Activated CD4-positive, alpha-beta T cell treated with anti-CD3 and anti-CD28 coated beads for 24 hours (primary cell): ENCODE measurements at places on chromosomes 11 and 22.

DNA sequence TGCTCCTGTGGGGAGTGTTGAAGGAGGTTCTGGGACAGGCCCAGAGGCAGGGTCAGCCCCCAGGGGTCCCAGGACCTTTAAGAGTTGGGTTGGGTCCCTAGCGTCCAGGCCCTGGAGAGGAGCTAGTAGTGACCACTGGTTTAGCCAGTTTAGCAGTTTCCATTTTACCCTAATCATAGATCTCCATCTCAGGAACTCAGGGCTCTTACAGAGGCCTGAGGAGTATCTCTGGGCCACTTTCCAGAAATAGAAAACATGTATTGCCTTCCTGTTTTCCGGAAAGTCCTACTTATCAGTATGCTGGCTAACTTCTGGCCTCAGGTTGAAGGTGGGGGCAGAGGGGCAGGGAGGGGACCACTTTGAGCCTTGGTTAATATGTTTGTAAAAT, 13.5 kb downstream of the NCF4 start:
- no peak for DNase-seq

DNA sequence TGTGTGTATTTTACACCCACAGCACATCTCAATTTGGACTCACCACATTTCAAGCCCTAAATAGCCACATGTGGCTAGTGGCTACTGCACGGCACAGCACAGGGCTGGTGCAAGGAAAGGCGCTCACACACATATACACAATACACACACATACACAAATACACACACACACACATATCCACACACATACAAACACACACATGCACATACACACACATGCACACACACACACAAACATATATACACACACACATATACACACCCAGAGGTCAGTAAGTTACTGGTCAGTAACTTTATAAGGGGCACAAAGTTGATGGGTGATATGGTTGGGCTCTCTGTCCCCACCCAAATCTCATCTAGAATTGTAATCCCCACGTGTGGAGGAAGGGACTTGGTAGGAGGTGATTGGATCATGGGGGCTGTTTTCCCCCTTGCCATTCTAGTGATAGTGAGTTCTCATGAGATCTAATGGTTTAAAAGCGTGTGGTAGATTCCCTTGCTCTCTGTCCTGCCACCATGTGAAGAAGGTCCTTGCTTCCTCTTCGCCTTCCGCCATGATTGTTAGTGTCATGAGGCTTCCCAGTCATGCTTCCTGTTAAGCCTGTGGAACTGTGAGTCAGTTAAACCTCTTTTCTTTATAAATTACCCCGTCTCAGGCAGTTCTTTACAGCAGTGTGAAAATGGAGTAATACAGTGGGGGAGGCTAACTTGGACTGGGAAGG, 37.6 kb upstream of the DKK3 start:
- no peak for DNase-seq

DNA sequence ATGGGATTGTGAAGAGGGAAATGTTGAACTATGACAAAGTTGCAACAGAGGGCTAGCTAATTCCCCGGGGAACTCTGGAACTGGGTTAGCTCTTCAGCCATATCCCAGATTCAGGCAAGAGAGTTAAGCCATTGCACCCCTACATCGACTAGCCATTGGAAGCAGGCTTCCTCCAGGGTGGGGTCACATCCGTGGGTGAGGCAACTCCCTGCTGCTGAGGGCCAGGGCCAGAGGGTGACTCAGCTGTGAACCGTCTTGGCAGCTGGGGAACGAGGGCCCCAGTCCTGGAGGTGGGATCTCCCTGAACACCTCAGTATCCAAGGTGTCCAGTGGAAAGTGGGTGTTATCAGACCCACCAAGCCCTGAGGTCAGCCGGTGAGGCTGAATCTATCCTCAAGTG, 41.1 kb downstream of the RPS6KA4 start:
- no peak for DNase-seq

DNA sequence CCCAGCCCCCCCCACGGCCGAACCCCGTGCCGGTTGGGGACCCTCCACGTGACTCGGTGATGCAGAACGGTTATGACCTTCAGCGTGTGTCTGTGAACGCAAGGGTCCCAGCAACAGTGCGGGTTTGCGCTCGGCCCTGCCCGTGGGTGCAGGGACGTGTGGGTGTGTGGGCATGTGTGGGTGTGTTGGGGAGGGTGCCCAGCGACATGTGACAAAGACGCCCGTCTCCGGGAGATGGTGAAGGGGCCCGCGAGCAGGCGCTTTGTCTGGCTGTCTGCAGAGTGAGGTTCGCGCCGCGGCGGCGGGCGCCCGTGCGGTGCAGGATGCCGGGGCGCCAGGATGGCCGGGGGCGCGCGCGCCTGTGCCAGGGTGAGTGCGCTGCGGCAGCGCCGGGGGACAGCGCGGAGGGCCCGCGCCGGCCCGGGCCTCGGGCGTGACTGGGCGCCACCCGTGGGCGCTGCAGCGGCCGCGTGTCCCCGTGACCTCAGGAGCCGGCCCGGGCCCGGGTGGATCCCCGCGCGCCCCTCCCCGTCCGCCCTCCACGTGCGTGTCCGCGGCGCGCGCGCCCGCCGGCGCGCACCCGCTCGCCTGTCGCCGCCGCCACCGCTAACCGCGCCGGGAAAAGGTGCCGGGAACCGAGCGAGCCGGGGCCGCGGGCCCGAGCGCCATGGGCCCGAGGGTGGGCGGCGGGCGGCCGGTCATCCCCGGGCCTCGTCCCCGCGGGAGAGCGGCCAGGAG, at the start of gene LRFN4:
TSS of gene LRFN4 (plus strand) at position 569 of the 738 bp plus-strand sequence. CDS start 681 bp downstream, outside the sequence.
- no peak for DNase-seq

DNA sequence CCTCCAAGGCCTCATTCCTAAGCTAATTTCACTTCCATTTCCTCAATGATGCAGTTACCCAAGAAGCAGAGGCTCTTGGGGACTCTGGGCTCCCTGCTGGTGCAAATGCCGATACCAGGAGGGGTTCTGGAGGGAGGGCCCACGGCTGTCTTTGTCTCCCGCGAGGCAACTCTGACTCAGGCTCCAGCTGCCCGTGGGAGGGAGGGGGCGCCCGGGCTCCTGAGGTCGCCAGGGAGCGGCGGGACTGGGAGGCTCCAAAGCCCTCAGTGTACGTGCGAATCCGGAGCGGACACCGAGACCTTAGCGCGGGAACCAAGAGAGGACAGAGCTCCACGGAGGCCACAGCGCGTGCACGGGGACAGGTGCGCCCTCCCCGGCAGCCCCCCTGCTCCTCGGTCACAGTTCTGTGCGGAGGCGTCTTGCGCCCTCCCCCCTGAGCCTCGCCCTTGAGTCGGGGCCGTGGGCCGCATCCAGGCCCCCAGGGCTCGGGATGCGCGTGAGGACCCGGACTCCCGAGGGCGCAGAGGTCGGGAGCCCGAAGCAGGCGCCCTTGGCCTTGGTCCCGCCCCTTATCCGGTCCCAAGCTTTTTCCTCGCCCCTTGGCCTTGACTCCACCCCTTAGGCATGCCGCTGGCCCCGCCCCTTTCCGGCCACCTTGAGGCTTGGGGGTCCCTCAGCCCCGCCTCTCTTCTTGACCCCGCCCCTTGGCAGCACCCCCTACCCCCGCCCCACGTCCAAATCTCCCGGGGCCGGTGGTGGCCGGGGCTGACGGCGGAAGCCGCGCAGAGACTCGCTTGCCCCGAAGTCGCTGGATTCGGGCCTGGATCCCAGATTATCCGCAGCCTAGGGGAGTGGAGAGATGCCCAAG, 4.7 kb upstream of the SHISA8 start:
- DNase-seq: no peak

- peak; percentile 33 for DNase-seq
Observed at GRCh38 chr11:95715777-95716241, 73.8 kb downstream of the FAM76B start.

- no peak for DNase-seq
Observed at GRCh38 chr11:81886406-81887075, 847.1 kb downstream of the FAM181B start.

GRCh38 chr22:17232406-17232805, 13.2 kb upstream of the ADA2 start:
- DNase-seq: no peak

GRCh38 chr11:125165111-125165842, 726 bp downstream of the PKNOX2 start:
- DNase-seq: no peak

GRCh38 chr11:32316232-32316631, 119.1 kb downstream of the WT1 start:
- DNase-seq: no peak

DNA sequence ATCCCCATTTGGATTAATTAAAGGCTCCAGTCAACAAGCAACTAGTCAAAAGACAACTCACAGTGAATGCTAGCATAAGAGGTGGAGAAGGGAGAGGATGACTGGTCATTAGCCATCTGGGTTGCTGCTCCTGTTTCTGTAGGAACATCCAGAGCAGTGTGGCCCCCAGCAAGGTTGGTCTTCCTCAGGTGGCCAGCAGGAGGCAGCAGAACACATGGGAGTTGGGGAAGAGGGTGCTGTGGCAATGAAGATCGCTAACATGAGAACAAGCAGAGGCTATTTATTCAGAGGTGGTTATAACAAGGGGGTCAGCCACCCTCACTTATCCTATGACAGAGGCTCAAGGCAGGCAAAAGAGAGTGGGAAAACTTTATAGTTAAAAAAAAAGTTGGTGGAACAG, 21.3 kb downstream of the IZUMO1R start:
- DNase-seq: peak; percentile 20

DNA sequence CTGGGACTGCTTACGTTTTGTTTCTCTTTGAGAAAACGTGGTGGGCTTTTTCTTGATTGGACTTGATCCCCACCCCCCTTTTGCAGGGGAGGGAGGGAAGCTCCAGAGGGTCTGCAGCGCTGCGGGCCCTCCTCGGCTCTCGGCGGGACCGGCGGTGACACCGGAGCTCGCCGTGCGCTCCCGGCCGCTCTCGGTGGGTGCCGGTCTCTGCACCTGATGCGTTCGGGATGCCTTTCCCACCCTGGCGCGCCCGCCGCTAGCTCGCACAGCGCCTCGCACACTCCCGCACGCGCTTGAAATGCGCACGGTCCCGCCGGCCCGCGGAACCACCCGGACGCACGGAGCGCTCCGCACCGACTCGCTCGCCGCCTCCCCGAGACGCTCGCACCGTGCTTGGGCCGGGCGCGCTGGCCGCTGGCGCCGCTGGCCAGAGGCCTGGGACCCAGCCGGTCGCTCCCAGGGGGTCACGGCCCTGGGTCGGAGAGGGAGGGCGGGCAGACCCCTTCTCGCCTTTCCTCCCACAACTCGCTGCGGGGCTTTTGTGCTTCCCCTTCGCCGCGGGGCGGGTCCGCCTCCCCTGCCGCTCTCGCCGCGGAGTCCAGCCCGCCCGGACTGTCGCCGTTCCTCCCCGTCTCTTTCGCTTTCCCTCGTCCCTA, 1.0 kb downstream of the ZBTB16 start:
- peak; percentile 15 for DNase-seq

DNA sequence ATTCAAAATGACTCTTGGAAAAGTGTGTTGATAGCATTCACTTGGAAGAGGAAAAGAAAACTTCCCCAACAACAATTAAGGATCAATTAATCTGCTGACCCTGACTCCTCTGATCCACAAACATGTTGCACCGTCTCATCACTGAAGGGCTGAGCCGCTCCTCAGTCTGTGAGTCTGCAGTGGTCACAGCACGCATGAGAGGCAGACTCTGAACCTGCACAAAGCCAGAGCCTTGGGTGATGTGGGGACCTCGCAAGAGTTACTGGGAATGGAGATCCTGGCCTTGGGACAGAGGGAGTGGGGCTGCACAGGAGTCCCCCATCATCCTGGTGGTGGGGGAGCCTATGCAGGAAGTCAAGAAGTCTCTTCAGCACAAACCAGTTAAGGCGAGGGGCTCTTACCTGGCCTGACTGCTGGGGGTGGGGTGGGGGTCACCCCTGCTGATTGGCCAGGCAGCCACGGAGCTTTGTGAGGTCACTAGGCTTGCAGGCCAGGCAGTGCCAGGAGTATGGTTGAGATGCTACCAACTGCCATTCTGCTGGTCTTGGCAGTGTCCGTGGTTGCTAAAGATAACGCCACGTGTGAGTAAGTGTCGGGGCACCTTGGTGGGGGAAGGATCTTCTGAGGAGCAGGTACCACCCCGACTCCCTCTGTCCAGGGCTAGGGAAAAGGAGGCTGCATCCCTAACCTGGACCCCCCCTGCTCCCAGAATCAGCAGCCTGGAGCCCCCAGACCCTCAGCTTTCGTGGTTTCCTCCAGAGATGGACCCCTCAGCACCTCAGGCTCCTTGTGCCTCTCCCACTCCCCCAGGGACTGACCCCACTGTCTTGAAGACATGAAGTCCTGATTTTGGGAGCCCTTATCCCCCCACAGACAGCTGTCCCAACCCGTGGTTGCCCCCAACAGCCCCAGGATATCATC, at the start of gene ACR:
TSS of gene ACR (plus strand) at position 477 of the 921 bp plus-strand sequence. CDS start at position 509, 32 bp downstream.
- no peak for DNase-seq

DNA sequence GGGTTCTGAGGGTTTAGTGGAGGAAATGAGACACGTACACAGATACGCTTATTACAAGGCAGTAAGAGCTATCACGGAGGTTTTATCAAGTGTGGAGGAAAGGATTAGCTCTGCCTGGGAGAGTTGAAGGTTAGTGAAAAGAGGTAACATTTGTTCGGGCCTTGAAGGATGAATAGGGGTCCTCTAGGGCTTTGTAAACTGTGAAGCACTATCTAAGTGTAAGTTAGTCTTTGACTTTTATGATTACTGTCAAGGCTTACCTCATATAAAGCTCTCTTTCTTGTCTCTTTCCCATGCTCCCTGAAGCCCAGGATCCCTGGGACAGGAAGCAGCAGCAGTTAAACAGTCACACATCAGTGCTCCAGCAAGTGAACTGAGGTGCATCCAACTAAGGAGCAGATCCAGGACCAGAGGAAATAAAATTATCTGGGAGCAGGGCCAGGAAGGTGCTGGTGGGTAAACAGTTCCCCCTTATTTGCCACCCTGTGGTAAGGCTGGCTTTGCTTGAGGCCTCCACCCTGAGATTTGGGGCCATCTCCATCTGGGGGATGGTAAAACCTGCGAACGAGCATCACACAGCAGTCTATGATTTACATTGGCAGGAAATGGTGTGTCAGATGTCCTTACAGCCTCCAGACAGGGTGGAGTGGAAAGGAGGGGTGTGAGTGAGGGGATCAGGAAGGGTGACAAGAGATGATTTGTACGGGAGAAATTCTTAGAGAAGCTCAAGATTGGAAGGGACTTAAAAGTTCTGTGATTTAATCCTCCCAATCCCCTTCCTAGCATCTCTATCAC, 27.2 kb downstream of the GVQW3 start:
- no peak for DNase-seq

GRCh38 chr22:36381513-36382128, 6.1 kb downstream of the MYH9 start:
- DNase-seq: no peak

DNA sequence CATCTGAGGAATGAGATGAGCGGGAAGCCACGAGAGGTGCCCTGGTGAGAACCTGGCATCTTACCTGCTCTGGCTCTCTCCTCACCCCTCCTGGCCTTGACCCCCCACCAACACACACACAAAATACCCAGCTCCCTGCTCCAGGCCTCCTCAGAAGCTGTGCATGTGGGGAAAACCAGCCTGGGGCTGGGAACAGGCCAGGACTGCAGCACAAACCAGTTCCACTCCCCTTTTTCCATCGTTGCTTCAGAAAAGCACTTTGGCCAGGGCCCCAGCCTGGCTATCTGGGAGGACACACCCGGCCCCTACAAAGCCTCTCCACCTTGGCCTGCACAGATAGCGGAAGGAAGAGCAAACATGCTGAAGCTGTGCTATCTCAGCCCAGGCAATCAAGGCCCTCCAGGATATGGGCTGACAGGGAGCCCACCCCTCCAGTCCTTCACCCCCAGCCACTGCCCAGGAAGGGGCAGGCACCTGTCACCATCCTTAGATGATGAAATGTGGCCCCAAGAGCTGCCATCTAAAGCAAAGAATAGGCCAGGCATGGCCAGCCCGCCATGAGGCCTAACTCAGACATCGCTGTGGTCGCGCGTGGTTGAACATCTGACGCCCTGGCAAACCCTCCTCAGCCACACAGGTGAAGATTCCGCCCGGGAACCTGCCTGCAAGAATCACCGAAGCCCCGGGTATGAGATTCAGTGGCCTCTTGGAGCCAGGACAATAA, 35.4 kb downstream of the PISD start:
- no peak for DNase-seq

GRCh38 chr22:44003405-44004103, 20.5 kb upstream of the PARVB start:
- DNase-seq: no peak
